ENCODE measurements at places on chromosomes 12 and 14.
A peak's percentile ranks its signal among the peaks of the same experiment; 100 is the strongest.

GRCh38 chr12:4763549-4763948 lies 43.3 kb downstream of the GALNT8 start:
- no peak for DNase-seq

- no peak for DNase-seq
These were observed 200.0 kb downstream of the FOXG1 start for GRCh38 chr14:28966416-28967233.

DNA sequence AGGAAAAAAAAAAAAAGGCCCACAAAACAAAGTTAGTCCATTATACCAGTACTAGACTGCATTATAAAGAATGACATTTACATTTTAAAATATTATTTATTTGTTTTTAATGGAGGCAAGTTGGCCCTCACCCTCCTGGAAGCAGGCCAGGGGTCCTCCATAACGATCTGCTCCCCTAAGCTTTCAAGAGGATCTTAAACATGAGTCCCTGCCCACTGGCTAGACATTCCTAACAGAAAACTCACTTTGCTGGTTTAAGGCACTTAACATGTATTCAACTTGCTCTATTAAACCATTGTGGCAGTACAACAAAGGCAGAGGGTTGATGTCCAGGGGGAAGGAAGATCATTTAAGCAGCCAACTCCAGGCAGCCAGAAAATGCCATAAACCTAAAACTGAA lies 111.4 kb downstream of the STXBP6 start:
- DNase-seq = no peak

- DNase-seq = no peak
These were observed 381.8 kb downstream of the KCNH5 start for GRCh38 chr14:62663456-62663821.

GRCh38 chr12:94175763-94176668 lies 27.6 kb downstream of the PLXNC1 start:
- no peak for DNase-seq

DNA sequence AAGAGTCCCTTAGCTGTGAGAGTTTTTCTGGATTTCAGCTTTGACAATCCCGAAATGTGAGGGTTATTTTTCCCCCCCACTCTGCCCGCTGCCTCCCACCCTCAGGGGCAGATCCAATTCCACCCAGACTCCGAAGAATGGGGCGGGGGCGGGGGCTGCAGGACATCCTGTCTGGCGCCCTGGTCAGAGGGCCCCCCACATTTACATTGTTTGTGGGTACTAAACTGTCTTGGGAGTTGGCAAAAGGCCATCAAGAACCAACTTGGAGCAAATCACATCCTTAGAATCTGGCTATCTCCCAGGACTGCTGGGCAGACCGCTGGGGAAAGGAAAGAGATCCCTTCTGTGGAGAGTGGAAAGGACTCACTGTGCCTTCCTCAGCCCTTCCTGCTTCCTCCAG lies 2.4 kb downstream of the EMP1 start:
- DNase-seq = no peak

DNA sequence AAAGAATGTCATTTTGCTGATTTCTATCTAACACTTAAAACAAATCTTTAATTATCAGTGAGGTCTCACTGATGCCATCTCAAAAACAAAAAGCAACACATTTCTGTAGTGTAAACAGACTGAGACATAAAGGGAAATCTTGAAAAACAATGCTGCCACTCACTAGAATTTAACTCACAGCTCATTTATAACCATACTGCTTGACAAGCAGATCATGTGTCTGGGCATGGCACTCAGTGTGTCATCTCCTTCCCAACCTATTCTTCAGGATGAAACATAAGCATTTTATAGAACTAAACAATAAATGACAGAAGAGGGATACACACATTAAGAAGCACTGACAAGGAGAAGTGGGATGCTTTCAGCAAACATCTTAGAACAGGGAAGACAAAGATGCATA lies 22.4 kb downstream of the ATF7 start:
- DNase-seq = no peak

- DNase-seq = no peak
These were observed 8.3 kb downstream of the FMNL3 start for GRCh38 chr12:49698619-49699545.

GRCh38 chr14:23177181-23177580 lies 6.3 kb downstream of the SLC7A8 start:
- no peak for DNase-seq

DNA sequence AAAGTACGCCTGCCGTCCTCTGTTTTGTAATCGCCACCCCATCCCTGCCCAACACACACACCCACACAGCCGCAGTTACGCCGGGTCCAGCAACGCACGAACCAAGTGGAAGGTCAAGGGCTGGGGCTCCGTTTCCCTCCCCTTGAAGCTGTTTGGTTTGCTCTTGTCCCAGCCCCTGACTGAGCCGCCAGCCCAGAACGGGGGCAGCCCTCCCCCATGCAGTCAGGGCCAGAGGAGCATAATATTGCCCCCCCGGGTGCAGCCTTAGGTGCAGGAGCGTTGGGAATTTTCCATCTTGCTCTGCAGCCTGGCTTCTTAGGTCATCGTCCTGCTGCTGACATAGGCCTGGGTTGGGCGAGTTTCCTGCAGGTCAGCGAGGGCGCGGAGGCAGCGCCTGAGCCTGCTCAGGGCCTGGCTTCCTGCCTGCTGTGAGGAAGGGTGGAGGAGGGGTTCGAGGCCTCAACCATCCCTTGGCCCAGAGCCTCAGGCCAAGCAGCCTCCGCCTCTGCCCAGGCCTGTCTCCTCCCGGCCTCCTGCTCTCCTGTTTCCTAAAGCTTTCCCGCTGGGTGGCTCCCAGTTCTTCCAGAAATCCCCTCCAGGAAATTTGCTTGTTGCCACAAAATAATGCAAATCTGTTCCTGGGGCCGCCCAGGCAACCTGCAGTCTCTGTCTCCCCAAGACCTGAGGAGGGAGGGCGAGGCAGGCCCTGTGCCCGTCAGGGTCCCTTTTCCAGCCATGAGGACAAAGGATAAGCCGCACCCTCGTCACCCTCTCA lies 44.5 kb downstream of the PSMA6 start:
- no peak for DNase-seq

GRCh38 chr12:80846952-80847351 lies 90.8 kb downstream of the LIN7A start:
- DNase-seq = no peak

GRCh38 chr12:54378796-54379397 lies 5.6 kb downstream of the ZNF385A start:
- DNase-seq = no peak

- DNase-seq = no peak
These were observed 25.4 kb downstream of the BATF start for GRCh38 chr14:75547552-75548250.

GRCh38 chr12:124861898-124862676 lies 1.6 kb downstream of the SCARB1 start:
- DNase-seq = no peak

GRCh38 chr14:100775351-100775830 lies 48.7 kb downstream of the DLK1 start:
- DNase-seq = no peak

- peak; percentile 64 for DNase-seq
These were observed 150.6 kb upstream of the AEBP2 start for GRCh38 chr12:19288603-19289244.

- DNase-seq = no peak
These were observed 675 bp downstream of the NEDD8 start for GRCh38 chr14:24231263-24232120.

- DNase-seq = peak; percentile 96
These were observed 20.5 kb downstream of the CBX5 start for GRCh38 chr12:54259194-54260011.

DNA sequence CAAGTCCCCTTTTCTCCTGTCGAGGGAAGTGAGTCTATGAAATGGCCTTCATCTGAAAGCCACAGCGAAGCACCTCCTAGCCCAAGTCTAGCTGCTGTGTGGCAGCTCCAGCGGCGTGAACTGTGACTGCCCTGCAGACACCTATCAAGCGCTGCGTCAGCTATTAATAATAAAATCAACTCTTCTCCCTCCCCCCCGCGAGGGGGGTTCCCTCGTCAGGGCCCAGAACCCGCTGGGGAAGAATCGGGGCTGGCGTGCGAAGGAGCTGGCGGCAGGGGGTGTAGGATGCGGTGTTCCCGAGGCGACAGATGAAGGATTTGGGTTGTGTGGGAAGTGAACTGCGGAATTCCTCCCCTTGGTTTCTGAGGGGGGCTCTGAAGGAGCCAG lies 662 bp upstream of the ATP2A2 start:
- peak; percentile 62 for DNase-seq

DNA sequence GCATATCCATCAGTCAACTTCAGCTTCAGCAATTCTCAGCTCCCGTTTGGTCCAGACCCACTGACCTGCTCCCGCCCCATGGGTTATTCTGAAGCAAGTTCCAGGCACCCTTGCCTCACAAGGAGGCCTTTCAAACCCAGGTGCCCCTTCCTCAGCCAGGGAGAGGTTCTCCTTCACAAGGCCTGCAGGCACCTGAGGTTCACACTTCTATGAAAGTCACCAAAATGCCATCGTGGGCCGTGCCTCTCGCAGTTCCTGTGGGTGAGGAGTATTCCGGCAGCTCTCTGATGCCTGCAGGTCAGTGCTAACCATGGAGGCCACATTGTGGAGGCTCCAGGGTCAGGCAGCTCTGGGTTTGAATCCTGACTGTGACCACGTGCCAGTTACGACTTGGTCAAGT lies 40.2 kb upstream of the BCL7A start:
- DNase-seq = no peak

GRCh38 chr12:6896846-6897435 lies 7.7 kb upstream of the LRRC23 start:
- DNase-seq = no peak

DNA sequence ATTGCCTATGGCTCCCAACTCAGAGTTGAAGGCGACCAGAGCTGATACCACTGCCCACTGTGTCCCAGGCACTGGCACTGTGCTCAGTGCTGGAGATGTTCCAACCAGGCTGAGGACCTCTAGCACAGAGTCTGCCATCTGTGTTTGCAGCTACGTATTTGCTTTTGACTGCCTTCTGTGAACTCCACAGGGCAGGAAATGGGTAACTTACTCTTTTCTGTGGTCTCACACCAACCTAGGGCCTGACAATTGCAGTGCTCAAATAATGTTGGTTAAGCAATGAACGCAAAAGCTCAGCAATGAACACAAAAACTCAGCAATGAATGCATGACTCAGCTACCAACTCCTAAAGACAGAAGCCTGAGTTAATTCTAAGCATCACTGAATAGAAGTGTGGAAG lies 202.8 kb downstream of the NUAK1 start:
- DNase-seq = no peak

- peak; percentile 73 for DNase-seq
These were observed at the start of gene STYK1 for GRCh38 chr12:10673659-10674384. Gene STYK1 (minus strand): TSS chr12:10674052. CDS start chr12:10634618, 39,434 bp downstream.

- DNase-seq = peak; percentile 30
These were observed at the start of gene ANKS1B for GRCh38 chr12:99984271-99985128. Gene ANKS1B (minus strand): TSS chr12:99984936. CDS start chr12:99984237, 699 bp downstream.

- no peak for DNase-seq
These were observed 117.4 kb upstream of the SOX5 start for GRCh38 chr12:24066865-24067264.

- DNase-seq = no peak
These were observed 155.3 kb upstream of the ATP2B1 start for GRCh38 chr12:89863968-89864367.

DNA sequence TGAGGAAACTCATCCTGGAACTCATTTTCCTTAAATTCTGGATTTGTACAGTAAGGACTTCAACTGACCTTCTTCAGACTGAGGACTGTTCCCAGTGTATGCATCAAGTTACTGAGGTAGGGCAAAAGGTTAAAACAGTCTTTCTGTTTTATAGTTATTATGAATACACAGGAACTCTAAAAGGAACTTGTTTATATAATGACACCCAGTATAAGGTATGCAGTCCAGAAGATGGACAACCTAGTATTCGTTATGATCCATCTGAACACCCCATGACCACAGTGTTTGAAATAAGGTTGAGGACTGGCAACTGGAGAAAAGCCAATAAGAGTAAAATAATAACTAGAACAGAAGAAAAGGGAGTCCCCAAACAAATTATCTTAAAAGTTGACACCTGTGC lies 779.9 kb upstream of the TMEM132C start:
- no peak for DNase-seq

GRCh38 chr12:53180931-53181645 lies 363 bp upstream of the CSAD start:
- peak; percentile 52 for DNase-seq

DNA sequence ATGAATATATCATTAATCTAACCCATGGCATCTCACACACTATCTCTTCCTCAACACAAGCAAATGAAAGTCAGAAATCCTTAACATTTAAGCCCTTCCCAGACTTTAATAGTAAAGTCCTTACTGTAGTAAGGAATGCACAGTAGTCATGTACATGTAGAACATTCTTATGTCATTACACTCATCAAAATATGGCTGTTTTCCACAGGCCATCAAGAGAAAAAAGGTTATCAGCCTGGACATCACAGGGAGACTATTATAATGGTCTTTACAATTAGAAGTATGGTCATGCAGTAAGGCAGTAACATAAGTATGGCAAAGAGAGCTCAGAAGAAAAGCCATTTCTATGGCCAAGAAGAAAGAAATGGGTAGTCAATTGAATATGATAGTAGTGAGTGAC lies 121.2 kb downstream of the SLC6A15 start:
- DNase-seq = no peak

GRCh38 chr14:73014105-73014504 lies 12.8 kb downstream of the ZFYVE1 start:
- no peak for DNase-seq

DNA sequence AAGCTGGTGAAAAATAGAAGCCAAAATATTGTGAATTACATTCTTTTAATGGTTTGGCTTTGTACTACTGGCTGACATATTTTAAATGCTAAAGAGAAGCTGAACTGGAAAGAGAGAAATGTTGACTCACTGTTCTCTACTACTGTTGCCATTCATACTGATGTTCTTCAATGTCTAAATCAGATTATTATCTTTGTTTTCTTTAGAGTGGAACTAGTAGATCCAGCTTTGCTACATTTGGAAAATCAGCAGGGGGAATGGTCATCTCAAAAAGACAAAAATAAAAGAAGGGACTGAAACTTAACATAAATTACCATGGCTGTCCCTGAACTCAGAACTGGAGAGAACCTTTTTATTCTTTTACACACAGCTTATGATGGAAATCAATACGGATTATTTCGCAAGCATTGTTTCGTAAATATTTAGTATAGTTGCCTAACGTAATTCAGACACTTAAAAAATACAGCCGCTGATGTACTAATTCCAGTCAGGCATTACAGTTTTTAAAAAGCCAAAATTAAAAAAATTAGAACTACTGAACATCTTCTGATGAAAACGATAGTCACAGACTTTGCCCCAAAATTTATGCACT lies 76.3 kb upstream of the OTX2 start:
- no peak for DNase-seq

DNA sequence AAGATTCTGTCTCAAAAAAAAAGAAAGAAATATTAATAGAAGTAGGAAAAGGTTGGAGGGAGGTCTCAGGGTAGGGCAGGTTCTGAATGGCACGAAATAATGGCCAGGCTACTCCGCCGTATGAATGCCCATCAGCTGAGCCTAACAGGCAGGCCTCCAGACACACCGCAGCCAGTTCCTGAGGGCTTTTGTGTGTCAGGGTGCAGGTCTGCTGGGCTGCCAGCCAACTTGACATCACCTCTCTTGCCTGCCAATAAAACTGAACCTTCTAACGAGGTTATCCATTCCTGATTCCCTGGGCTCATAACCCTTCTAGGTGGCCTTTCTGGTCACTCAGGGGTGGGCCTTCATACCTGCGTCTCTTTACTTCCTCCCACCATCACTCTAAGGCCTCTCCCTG lies 3.0 kb downstream of the IFI27 start:
- no peak for DNase-seq

Measured in SW 1271 (cell line).